Hepatocyte (in vitro differentiated cells): ENCODE measurements at places on chromosomes 12 and 14. TPM values are rescaled to one million over a fixed set of nuclear protein-coding genes. Genes with fewer than 3 reads are reported as not detected.

The PGF gene
- polyA plus RNA-seq: 31.0 and 33.0 TPM in 2 replicates

The GRIP1 gene
- polyA plus RNA-seq: 7.7 and 13.6 TPM in 2 replicates

The RAD51AP1 gene
- 4.6 and 5.4 TPM in 2 replicates for polyA plus RNA-seq

GRCh38 chr12:52691076-52691840 is 11.1 kb upstream of the KRT1 start:
- no peak overlapping the region for H3K27ac ChIP-seq
- DNase-seq: peak; percentile 47
- no peak overlapping the region for H3K4me3 ChIP-seq
- peaks cover 66% of the 10 kb centered on the region for H3K27me3 ChIP-seq
- H3K36me3 ChIP-seq: no peaks in the 10 kb centered on the region

- H3K27me3 ChIP-seq: no peaks in the 10 kb centered on the region
- DNase-seq: no peak
- H3K4me1 ChIP-seq: peaks cover 7% of the 10 kb centered on the region
- H3K36me3 ChIP-seq: no peaks in the 10 kb centered on the region
- H3K27ac ChIP-seq: no peak overlapping the region
Observed at GRCh38 chr14:53338192-53338591, 185.1 kb upstream of the DDHD1 start.

The RPGRIP1 gene
- not detected in 2 replicates for polyA plus RNA-seq

GRCh38 chr14:91835920-91836843 is 31.2 kb downstream of the TC2N start:
- H3K4me1 ChIP-seq: peaks cover 11% of the 10 kb centered on the region
- no peaks in the 10 kb centered on the region for H3K27me3 ChIP-seq
- H3K36me3 ChIP-seq: no peaks in the 10 kb centered on the region
- H3K4me3 ChIP-seq: peak overlapping the region; percentile 54
